ENCODE measurements at places on chromosomes 7 and 10. TPM values are rescaled to one million over a fixed set of nuclear protein-coding genes. Genes with fewer than 3 reads are reported as not detected.
A peak's percentile ranks its signal among the peaks of the same experiment; 100 is the strongest.

DNA sequence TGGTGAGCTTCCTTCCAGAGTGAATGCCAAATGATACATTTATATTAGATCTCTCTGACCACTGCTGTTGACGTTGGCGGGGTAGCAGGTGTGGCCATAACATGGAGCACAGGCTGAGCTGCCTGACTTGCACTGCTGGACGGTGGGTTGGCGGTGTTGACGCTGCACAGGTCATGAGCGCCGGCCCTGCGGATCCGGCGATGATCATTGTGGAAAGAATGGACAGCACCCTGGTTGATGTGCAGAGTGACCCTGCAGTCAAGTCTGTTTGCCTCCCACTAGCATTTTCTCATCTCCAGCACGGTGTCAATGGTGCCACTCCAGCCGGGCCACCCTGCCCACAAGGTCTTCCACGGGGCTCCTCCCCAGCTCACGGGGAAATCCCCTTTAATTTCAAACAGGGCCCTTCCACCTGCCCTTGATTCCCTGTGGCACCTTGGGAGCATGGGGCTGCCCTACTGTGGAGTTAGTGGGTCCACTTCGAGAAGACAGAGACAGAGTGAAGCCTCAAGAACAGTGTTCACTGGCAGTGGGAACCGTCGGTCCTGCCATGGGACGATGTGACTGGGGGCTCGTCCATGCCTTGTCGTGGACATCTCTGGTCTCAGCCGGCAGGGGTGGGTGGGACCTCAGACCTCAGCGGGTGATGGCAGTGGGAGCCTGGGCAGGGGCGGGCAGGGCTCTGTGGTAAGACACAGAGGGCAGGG is 613.5 kb downstream of the PTPRN2 start:
- DNase-seq: no peak

- DNase-seq: no peak
Measured at GRCh38 chr7:89334797-89335196, 539.3 kb upstream of the TEX47 start.

- DNase-seq: no peak
Measured at GRCh38 chr10:61742812-61743211, 80.1 kb downstream of the CABCOCO1 start.

GRCh38 chr7:137032436-137032835 is 164.0 kb downstream of the CHRM2 start:
- DNase-seq: no peak

DNA sequence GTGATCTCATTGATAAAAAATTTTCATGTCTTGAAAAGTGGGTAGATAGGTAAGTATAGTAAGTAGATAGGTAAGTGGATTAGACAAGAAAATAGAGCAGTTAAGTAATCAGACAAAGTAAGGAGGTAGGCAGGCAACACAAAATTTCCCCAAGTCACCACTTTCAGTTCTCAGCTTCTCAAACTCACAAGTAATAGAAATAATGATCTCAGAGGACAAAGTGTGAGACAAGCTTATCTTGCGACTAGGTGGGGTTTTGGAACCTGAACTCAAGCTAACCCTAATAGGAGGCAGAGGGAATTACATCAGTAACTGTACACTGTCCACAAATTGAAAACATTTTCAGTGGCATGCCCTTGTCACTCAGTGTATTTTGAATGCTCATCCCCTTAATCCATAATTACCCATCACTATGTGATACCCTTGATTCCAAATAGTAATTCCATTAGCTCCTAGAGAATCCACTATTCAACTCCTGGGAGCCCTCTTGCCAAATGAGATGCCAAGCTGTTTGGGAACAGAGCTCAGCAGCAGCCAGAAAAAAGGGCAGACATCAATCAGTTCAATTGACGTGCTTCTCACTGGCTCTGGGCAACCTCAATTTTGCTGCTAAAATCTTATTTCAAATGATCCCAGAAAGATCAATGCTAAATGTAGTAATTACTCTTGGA is 703.2 kb downstream of the XPNPEP1 start:
- no peak for DNase-seq

DNA sequence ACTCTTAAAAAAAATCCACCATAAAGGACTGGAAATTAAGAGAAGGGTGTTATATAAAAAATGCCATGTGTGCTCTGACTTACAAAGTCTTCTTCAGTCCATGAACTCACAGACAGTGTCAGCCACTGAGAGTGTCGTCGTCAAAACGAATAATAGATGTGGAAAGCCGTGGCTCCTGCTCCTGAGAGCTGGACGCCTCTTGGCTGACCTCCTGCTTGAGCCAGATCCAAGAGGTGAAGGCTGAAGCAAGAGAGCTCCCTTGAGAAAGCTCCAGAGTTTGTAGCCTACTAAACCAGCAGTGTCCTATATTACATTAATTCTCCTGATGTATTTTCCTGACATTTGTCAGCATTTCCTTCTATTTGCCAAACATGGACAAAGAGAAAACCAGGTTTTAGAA is 234.3 kb upstream of the C7orf33 start:
- no peak for DNase-seq

The CCDC7 gene
- total RNA-seq: 2.4 TPM

- DNase-seq: no peak
Measured at GRCh38 chr7:94303695-94304094, 91.0 kb upstream of the COL1A2 start.

The C10orf67 gene
- total RNA-seq: not detected

- no peak for DNase-seq
Measured at GRCh38 chr10:34255035-34255434, 560.1 kb downstream of the PARD3 start.

DNA sequence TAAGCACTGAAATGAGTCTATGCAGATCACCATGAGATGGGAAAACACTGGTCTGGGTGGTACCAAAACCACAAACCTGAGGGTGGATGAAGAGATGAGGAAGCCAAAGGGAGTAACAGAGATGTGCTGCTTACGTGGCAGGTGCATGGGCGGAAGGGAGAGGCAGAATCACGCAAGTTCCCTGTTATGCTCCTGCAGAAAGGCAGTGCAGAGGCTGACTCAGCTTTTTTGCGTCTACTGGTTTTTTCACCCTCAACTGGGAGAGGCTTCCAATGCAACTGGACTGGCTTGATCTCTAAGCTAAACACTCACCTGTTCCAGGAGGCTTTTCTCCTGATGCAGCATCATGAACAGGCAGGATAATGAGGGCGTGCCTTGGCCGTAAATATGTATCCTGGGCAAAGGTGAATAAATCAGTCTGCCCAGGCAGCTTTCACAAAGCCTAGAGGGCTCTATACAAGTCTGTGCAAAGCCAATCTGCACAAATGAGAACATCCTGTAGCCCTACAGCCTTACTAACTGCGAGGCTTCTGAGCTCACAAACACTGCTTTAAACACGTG is 95.4 kb upstream of the AFAP1L2 start:
- DNase-seq: no peak

- no peak for DNase-seq
Measured at GRCh38 chr10:118139321-118139720, 92.6 kb upstream of the RAB11FIP2 start.

GRCh38 chr7:112510001-112510742 is 29.4 kb downstream of the LSMEM1 start:
- DNase-seq: no peak

GRCh38 chr7:50287129-50287528 is 17.4 kb upstream of the IKZF1 start:
- DNase-seq: no peak

- DNase-seq: peak; percentile 9
Measured at GRCh38 chr7:1883031-1883761, 213.1 kb downstream of the ELFN1 start.

GRCh38 chr7:33982425-33982786 is 77.1 kb downstream of the BMPER start:
- DNase-seq: no peak

DNA sequence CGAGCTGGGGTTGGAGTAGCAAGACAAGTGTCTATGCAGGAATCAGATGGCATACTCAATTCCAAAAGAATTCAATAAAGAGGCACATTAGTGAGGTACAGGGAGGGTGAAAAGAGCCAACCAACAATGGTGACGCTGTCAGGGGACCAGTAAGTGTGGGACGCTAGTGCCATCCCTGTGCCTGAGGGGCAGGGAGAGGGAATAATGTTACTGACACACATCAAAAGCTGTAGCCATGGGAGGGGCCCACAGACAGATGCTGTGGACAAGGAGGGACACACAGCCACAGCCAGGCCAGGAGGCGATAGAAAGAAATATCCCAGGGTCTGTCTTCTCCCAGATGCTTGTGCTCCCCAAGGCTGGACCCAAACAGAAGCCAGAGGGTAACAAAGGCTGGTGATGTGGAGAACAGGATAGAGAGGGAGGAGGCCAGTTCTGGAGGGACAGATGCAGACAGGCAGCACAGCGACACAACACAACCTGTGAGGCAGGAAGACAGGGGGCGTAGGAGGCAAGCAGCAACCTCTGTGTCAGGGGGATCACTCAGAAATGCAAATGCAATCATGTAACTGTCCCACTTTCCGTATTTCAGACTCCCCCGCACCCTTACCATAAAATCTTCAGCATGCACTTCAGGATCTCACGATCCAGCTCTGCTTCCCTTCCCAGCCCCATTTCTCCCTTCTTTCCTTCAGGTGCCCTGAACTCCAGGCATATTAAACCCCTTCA is 240.5 kb upstream of the FZD8 start:
- no peak for DNase-seq

DNA sequence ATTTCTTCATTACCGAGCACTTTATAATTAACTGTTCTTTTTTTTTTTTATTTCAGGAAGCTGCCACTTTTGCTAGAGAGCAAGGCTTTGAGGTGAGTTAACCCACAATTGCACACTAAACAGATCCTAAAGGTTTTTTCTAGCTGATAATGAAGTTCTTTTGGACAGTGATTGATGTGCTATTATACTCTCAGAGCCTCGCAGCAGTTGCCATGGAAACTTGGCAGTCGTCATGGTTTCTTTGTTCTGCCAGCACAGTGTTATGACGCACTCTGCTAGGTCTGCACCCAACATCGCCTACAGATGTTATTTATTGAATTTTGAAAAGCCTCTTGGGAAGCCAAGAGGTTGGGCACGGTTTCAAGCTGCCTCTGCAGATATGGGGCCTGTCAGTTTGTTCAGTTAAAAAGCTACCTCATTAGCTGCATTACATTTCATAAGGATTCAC is 237.2 kb upstream of the KAT6B start:
- peak; percentile 98 for DNase-seq

The TFEC gene
- 13.6 TPM for total RNA-seq

The TRPV5 gene
- total RNA-seq: not detected

- DNase-seq: no peak
Measured at GRCh38 chr10:13972609-13973008, 358.1 kb downstream of the FRMD4A start.

- DNase-seq: no peak
Measured at GRCh38 chr10:44949915-44950314, 9.7 kb upstream of the RASSF4 start.

The AKR1C2 gene
- not detected for total RNA-seq

GRCh38 chr7:131735101-131735500 is 178.7 kb upstream of the PODXL start:
- DNase-seq: no peak
